ENCODE measurements at places on chromosomes 4 and X.

GRCh38 chr4:136156947-136157346 lies 1375.3 kb downstream of the PCDH18 start:
- no peak for DNase-seq

- no peak for DNase-seq
Measured at GRCh38 chrX:22399437-22400192, 126.9 kb downstream of the CBLL2 start.

GRCh38 chr4:183422962-183423631 lies 21.3 kb upstream of the CDKN2AIP start:
- DNase-seq: no peak

DNA sequence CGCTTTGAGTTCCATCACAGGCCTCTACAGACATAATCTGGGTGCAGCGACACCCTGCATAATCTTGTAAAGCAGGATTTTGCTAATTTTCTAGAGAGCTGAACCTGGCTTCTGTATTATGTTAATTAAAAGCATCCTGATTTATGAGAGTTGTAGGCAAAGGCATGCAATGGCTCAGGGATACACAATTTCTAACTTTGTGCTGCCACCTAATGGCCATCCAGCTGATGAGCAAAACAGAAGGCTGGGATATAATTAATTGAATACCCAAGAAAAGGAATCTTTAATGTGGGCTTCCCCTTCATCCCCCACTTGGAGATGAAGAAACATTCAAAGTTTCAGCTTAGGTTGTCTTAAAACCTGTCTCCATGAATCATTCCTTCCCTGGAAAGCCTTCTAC lies 78.1 kb downstream of the BMP15 start:
- DNase-seq: no peak

DNA sequence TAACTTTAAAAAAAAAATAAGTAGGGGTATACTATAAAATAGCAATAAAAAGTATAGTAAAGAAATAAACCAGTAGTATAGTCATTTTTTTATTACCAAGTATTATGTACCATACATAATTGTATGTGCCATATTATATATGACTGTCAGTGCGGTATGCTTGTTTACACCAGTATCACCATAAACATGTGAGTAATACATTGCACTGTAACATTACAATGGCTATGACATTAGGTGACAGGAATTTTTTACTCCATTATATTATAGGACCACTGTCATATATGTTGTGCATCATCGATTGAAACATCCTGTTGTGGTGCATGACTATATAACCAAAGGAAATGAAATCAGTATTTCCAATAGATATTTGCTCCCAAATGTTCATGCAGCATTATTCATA lies 176.9 kb upstream of the ARHGAP24 start:
- no peak for DNase-seq

DNA sequence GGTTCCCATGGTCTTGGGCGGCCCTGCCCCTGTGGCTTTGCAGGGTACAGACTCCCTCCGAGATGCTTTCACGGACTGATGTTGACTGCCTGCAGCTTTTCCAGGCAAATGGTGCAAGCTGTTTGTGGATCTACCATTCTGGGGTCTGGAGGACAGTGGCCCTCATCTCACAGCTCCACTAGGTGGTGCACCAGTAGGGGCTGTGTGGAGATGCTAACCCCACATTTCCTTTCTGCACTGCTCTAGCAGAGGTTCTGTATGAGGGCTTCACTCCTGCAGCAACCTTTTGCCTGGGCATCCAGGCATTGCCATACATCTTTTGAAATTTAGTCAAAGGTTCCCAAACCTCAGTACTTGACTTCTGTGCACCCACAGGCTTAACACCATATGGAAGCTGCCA lies 176.1 kb downstream of the DCAF12L1 start:
- DNase-seq: no peak

- DNase-seq: no peak
Measured at GRCh38 chr4:144557404-144557803, 88.6 kb upstream of the HHIP start.

GRCh38 chr4:174156239-174156826 lies 127.1 kb downstream of the FBXO8 start:
- DNase-seq: no peak

DNA sequence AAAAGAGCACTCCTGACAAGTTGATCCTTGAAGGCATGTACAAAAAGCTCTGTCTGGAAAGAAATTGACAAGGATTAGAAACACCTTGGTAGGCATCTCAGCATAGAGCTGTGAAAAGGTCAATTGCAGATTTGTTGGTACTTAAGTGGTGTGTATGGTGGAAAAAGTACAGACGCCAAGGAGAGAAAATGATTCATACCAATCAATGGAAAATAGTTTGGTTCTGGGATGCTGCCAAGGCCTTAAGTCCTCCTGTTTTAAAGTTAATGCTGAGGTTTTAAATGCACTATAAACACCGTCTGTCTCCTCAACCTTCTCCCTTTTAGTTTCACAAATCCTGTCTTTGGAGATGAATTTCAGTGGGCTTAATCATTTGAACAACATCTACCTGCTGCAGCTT lies 524.1 kb downstream of the IL15 start:
- DNase-seq: no peak

DNA sequence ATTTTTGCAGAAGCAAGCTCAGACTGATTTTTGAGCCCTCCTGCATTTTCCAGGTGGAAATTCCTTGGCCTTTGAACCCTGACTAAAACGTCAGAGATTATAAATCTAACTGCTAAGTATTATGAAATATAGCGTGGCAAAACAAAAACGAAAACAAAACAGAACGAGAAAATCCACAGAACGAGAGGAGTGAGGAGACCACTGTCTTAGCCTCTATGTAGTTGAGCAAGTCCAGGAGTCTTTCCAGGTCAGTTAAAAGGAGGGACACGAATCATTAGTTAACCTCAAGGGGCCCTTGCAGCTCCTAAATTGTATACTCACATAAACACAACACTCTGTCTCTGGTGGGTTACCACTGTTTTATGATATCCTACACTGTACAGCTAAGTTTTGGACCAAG lies 80.2 kb downstream of the SYNPO2 start:
- no peak for DNase-seq

GRCh38 chrX:77953302-77953701 lies 16.1 kb downstream of the PGAM4 start:
- no peak for DNase-seq

DNA sequence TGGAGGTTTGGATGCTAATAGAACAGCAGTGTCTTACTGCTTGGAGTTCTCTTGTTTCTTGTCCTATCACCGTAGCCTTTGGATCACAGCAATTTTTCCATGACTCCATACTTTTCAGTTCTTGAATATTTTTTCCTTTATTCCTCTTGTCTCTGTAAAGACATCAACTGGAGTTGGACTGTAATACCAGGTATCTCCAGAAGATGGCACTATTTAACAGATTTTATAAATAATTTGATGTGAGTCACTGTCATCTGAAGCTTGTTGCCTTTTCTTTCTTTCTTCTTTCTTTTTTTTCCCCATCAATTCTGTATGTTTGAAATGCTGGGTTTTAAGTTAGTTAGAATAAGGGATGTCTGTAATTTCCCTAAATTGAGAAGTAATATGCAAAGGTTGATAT lies 24.1 kb downstream of the HPRT1 start:
- no peak for DNase-seq

GRCh38 chr4:54101190-54102041 lies 1.5 kb downstream of the GSX2 start:
- DNase-seq: no peak

DNA sequence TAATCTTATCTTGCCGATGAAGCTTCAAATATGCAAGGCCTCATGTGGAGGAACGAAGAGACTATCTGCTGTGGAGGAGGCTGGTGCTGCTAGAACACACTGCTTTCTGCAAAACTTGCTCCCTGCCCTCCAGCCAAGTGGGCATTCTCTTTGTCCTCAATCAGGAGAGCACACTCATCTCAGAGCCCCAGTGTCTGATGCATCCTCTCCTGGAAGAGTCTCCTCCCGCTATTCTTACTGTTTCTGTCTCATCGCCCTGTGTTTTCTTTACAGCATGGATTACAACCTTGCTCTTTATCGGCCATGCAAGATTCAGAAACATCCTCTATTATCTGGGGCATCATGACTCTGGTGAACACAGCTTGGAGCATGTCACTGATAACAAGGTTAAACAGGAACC lies 68.2 kb upstream of the MTNR1A start:
- no peak for DNase-seq

DNA sequence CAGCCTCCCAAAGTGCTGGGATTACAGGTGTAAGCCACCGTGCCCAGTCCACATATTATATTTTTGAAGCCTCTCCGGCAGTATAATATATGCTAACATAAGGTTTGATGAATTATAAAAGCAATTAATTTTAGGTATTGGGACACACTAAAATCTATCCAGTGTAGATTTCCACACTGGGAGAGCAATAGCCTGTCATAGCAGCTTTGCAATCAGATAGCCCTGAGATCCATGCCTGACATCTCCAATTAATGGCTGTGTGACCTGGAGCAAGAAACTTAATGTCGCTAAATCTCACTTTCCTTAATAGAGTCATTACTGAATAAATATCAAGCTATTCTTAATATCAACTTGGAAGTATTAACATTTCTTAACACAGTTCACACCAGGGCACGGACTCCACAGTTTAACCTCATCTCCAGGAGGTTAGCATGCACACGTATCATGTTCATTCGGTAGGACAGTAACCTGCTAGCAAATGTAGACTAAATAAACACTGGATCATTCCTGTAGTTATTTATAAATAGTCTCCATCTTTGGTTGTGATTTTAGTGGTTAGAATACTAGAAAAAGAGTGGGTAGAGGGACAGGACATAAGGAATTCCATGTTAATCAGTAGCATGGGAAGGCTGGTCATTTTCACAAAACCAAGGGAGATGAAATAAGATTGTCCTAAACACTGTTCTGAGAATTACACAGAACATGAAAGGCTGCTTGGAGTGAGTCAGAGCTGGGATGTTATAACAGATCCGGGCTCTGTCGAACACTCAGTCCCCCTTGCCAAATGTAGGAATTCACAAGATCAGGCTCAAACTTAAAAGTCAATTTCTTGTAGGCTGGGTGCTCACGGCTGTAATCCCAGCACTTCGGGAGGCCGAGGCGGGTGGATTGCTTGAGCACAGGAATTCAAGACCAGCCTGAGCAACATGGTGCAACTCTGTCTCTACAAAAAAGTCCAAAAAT lies 254.7 kb downstream of the PALLD start:
- DNase-seq: no peak

DNA sequence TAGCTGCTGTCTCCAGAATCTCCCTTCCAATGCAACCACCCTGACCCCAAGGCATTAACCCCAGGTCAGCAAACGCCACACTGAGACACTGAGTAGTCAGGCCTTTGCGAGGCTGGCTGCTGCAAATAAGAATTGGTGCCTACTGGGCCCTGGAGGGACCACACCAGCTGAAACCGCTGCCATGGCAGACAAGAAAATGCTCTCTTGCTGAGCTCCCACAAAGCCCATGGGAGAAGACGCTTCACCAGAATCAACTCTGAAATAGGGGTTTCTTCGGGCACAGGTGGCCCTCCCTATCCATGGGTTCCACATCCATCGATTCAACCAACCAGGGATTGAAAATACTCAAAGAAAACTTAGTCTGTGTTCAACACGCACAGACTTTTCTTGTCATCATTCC lies 26.7 kb upstream of the CRMP1 start:
- DNase-seq: no peak

All from CD4-positive, alpha-beta T cell treated with Interferon gamma for 1 hour (primary cell).